ENCODE measurements at places on chromosomes 3 and 15.

- peak; percentile 27 for DNase-seq
Measured at GRCh38 chr3:177358977-177359592, 161.8 kb upstream of the TBL1XR1 start.

- no peak for DNase-seq
Measured at GRCh38 chr15:78045189-78045588, 32.3 kb downstream of the TBC1D2B start.

GRCh38 chr3:124248471-124249028 lies 256.6 kb upstream of the ROPN1 start:
- no peak for DNase-seq

- DNase-seq, result no peak
Measured at GRCh38 chr3:113741620-113742019, 4.4 kb downstream of the NAA50 start.

DNA sequence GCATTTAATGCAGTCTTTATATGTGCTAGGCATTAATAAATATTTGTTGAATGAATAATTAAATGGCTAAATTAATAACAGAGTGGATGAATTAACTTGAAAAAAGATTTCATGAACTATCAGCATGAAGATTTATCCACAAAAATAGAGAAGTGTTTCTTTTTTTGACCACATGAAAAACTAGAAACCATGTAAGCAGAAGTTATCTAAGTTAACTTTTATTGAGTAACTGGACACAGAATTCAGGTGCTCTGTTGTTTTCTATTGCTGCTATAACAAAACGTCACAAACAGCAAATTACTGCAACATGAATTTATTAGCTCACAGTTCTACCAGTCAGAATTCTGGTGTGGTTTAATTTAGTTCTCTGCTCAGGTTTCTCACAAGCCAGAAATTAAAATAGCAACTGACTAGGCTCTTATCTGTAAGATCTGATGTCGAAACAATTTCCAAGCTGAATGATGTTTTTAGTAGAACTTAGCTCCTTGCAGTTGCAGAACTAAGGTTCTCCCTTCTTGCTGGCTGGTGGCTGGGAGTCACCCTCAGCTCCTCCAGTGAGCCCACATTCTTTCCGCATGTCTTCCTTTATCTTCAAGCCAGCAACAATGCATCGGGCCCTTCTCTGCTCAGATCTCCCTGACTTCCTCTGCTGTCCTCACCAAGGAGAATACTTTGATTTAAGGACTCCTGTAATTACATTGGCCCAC lies 810.2 kb upstream of the ALCAM start:
- no peak for DNase-seq

DNA sequence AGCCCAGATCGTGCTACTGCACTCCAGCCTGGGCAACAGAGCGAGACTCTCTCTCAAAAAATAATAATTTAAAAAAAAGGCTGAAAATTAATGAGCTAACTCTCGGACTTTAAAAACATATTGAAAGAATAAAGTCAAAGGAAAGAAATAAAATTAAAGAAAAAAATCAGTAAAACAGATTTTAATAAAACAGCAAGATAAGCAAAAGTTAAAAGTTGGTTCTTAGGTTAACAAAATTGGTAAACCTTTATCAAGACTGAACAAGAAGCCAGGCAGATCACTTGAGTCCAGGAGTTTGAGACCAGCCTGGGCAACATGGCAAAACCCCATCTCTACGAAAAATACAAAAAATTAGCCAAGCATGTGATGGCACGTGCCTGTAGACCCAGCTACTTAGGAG lies 20.7 kb downstream of the TRPM7 start:
- no peak for DNase-seq

DNA sequence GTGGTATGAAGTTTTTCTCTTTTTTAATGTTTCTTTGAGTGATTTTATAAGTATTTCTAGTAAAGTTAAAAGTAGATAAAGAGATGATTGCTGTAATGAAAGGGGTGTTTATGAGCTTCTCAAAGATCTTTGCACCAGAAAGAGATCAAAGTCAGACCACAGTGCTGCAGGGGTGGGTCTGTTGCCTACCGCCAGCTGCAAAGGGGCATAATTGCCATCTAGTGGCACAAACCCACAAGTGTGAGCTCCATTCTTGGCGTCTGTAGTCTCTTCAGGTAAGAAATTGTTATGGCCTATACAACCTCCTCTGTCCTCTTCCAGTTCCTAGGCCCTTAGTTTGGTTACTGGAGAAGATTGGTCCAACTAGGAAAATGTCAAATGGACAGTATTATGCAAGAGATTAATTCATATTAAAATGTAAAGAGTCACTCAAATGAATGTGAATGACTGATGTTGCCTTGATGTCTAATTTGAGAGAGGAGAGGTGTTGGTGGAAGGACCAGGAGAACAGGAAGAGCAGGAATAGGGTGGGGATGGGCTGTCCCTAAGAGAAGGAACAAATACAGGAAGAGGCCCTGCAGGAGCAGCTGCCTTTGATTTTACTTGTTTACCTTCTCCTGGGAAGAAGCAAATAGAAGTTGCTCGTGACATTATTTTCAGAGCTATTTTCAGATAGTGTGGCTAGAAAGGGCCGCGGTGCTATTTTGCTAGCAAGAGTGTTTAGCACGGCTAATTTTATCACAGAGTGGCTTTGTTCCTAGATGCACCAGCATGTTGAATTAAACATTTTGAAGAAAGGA lies 53.0 kb upstream of the GSK3B start:
- DNase-seq, result peak; percentile 30

- DNase-seq, result no peak
Measured at GRCh38 chr3:156787001-156787400, 39.2 kb upstream of the LEKR1 start.

- no peak for DNase-seq
Measured at GRCh38 chr3:2713923-2714322, 396.3 kb downstream of the IL5RA start.

- no peak for DNase-seq
Measured at GRCh38 chr15:32067115-32067514, 36.8 kb downstream of the CHRNA7 start.

DNA sequence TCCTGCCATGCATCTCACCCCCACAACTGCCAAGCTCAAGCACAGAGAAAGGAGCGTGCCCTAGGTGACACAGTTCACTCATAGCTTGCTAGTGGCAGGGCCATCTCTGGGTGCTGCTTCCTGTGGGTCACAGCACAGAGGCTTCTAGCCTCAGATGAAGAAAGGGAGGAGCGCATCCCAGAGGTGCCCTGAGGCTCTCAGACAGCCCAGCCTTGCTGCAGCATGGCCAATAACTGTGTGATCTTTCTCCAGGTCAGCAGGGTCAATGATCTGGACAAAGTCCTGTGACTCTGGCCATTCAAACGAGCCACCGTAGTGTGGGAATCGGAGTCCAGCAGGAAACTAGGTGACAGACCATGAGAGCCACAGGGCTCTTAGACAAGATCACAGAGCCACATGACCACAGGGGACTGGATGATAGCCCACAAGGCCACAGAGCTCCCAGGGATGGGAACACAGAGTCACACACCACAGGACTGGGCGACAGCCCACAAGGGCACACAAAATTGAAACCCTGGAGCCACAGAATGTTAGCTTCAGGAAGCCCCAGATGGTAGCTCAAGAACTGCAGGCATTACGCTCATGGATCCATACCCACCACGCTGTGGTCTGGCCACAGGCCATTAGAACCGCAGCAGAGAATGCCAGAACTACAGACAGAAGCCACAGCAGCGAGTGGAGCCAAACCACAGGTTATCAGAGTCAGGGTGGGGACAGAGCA lies 25.9 kb upstream of the GRIP2 start:
- no peak for DNase-seq

DNA sequence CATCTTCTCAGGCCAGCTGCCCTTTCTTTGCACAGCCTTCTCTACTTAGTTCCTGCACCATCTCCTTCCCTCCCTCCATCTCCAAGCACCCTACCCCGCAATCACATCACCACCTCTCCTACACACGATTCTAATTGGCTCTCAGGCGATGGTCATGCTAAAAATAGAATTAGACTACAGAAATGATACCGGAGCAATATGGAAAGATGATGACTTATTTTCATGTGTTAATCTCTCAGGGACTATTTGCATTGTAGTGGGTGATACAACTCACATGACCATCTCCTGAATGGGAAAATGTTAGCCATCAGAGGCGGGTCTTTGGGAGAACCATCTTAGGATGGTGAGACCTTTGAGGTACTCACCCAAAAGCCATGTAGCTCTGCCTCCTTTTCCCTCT lies 54.7 kb upstream of the PPARG start:
- no peak for DNase-seq

GRCh38 chr3:11832981-11833905 lies 13.4 kb downstream of the TAMM41 start:
- DNase-seq, result no peak

GRCh38 chr15:41888662-41889253 lies 5.1 kb downstream of the SPTBN5 start:
- DNase-seq, result no peak

DNA sequence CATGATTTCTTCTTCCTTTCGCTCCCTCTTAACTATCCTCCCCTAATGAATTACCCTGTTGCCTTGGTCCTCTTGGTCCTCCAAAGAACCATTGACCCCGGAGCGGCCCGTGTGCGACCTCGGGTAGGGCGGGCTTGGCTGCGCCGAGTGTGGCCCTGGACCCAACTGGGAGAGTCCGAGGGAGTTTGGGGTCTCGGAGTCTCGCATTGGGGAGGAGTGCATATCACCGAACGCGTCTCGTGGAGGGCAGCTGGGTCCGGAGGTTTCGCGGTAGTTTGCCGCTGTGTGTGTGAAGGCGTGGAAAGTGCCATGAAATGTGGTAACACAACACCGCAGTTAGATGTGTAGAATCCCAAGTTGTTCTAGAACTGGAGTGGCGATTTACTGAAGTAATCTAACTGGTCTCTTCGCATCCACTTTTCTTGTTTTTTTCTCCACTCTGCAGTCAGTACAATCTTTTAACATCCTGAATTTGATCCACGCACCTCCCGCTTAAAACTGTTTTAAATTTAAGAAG lies 363 bp downstream of the GTF2E1 start:
- no peak for DNase-seq

GRCh38 chr3:134601539-134602439 lies 49.0 kb downstream of the KY start:
- DNase-seq, result no peak

- DNase-seq, result no peak
Measured at GRCh38 chr15:37072181-37072580, 28.2 kb downstream of the MEIS2 start.

- no peak for DNase-seq
Measured at GRCh38 chr3:174287705-174288104, 571.4 kb upstream of the NAALADL2 start.

DNA sequence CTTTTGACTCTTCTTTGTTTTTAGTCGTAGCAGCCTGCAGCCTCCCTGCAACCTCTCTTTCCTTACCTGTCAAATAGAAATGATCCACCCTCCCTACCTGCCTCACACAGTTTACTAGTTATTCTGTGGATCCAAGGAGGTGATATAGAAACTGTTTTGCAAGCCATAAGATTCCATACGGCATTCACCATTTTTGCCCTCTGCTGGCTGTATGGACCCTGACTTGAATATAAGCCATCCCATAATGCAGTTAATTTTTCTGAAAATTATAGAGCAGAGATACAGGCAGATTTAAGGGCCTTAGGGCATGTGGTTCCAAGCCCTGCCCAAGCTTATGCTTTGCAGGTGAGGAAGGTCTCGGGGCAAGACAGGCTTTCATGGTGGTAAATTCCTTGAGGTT lies 63.8 kb downstream of the CPN2 start:
- DNase-seq, result no peak

DNA sequence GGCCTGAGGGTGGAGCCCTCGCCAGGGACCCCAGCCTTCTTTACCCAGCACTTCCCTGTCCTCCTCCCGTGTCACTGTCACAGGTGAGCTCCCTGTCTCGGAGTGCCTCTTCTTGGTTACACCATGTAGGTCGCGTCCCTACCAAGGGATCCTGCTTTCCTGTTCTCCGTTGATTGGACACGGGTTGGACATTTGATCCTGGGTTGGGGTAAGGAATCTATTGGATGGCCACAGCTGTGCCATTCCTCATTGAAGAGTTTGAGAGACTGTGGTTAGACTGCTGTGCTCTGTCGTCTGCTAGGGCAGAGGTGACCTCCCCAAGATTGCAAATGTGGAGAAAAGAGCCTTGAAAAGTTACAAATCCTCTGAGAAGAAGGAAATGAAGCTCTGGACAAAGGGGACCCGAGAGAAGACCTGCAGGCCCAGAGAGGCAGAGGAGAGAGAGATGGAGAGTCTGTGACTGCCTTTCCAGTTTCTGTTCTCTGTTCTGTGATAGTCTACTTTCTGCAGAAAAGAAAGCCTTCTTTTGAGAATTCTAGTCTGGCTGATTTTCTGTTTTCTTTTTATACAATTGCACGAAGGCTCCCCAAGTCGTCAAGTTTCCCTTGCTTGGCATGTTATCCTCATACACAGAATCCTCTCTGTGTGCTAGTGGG lies 325.7 kb upstream of the RGMA start:
- no peak for DNase-seq

DNA sequence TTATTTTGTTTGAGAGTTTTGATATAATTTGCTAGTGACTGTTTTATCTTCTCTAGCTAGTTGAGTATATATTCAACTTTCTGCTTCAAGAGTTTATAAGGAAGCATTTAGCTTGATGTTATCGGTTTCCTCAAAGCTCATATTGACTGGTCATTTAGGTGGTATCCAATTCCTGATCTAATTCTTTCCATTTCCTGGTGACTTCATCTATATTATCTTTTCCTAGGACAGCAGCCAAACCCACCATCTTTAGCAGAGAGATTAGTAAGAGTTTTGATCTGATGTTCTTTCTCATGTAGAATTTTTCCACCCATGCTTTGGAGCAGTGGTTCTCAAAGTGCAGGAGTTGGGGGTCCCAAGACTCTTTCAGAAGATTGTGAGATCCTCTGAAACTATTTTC lies 148.6 kb upstream of the STT3B start:
- DNase-seq, result no peak

DNA sequence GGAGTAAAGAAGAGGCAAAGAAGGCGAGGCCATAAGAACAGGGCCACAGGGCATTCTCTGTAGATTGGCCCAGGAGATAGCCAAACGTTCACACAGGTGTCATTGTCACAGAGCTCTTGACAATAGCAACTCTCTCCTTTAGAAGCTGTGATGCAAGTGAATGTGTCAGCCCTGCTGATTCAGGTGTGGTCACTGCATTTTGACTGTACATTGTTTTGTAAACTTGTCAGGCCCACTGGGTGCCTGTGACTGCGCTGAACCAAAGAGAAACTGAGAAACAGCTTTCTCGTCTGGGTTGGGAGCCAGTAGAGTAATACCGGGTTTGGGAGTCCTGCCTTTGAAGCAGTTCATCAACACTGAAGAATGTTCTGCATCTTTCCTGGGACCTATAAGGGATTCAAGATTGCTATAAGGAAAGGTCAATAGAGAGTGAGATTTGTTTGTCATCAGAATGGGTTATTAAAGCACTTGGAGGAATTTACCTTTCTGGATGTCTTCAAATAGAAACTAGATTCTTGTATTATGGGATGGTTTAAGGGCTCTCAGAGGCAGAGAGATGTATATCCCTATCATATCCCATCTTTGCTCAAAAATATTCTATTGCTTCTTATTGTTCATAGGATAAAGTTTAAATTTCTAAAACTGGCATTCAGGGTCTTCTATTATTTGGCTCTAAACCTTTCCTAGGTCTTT lies 45.4 kb downstream of the TMEM45A start:
- no peak for DNase-seq
